ENCODE measurements at places on chromosomes 1 and 21.

DNA sequence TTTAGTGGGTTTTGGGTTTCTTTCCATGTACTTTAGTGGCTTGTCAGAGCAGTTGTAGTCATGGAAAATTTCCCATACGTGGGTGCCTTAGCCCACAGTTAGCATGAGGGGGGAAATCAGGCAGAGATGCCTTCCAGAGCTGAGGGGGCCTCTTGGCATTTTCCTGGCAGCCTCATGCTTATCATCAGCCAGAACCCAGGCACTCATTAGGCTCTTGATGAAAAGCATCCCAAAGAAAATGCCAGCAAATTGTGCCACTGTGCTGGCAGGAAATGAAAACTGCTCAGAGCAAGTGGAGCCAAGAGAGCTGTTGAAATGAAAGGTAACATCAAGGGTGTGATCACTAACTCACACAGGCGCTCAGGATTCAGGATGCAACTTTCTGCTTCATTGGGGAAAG is 128.0 kb downstream of the TNNI3K start:
- no peak for DNase-seq

- DNase-seq, result no peak
Observed at GRCh38 chr1:43632135-43632670, 17.7 kb upstream of the KDM4A start.

DNA sequence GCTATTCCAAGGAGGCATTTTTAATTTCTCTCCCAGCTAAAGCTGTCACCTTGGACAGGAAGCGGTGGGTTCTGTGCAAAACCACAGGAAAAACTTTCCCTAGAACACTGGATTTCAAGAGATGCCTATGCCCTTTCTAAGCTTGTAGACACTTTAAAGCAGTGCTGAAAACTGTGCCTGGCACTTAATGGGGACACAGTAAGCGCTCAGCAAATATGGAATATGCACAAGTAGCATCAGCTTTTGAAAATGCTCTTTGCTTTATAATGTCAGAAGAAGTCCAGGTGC is 50.9 kb upstream of the TARBP1 start:
- no peak for DNase-seq

GRCh38 chr1:169595764-169596711 is 9.8 kb upstream of the F5 start:
- no peak for DNase-seq

GRCh38 chr1:221635305-221635704 is 106.6 kb downstream of the DUSP10 start:
- no peak for DNase-seq

- no peak for DNase-seq
Observed at GRCh38 chr1:101438359-101438758, 201.5 kb downstream of the S1PR1 start.

- no peak for DNase-seq
Observed at GRCh38 chr1:17874231-17874630, 119.1 kb downstream of the ACTL8 start.

GRCh38 chr1:215054266-215054665 is 28.3 kb upstream of the KCNK2 start:
- DNase-seq, result no peak

GRCh38 chr1:43530483-43531106 is at the start of gene PTPRF:
TSS of gene PTPRF (plus strand) at chr1:43530883. CDS start at chr1:43545076, 14,193 bp downstream.
- DNase-seq, result no peak

Measured in GM12864 (cell line).